ENCODE measurements at places on chromosomes 5 and 9.

DNA sequence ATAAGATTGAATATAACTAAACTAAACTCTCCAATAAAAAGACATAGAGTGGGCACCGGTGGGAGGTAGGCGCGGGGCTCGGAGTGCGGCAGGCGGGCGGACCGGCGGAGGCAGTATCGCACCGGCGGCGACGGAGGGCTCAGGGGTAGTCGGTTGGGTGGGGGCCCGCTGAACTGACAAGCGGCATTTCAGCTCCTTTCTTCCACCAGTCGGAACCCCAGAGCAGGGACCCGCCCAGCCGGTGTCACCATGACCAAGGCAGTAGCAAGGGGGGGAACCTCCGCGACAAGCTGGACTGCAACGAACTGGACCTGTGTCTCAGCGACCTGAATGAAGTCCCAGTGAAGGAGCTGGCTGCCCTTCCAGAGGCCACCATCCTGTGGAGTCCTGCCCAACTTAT, 156.7 kb downstream of the HINT1 start:
- DNase-seq, result no peak

DNA sequence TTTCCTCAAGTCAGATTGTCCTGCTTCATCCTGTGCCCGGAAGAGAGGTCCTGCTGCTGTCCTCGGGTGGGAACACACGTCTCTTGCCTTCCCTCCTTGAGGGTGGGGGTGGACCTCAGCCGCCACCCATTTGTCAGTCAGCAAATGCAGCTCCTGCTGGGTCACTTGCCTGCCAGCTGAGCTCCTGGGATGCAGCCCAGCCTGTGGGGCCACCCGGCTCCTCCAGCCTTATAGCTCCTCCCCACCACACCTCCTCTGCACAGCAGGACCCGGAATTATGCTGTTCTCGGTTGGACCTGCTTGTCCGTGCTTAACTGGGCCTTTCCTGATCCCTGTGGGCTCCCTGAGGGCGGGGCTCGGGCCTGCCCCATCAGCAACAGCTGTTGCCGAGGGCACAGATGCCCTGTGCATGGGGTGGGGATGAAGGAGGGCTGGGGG, 52.7 kb downstream of the RXRA start:
- no peak for DNase-seq

GRCh38 chr5:135440916-135441315, 6.2 kb downstream of the DCANP1 start:
- no peak for DNase-seq

- DNase-seq, result no peak
Measured at GRCh38 chr5:145797336-145797735, 37.8 kb downstream of the PRELID2 start.

DNA sequence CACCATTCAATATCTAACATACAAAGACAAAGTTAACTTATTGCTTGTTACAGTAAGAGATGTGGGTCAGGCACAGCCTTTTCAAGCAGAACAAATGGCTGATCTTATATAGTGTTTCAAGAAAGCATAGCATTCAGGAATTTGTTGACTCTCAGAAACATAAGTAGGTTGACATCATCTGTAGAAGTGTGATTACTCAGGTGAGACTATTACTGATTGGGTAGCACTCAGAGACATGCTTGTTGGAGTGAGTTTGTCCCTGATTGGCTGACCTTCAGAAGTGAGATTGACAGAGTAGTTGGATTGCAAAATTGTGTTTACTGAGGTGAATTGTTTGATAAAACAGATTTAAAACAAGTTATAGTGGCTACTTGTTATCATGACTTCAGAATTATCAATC, 30.7 kb upstream of the TNPO1 start:
- DNase-seq, result no peak

DNA sequence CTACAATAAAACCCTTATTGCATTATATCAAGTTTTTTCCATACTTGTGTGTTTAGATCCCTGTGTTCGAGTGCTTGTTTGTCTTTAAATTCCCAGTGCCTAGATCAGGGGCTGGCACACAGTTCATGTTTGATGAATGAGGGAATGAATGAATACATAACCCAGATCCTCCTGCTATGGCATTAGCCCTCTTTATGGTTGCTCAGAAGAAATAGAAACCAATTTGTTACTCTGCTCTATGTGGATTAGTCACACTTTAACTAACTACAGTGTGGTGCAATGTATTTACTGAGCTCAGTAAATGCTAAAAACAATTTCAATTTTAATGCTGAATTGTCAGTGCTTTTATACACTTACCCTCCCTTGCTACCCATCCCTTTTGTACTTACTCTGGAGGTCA, 16.4 kb upstream of the GALNT10 start:
- DNase-seq, result no peak

GRCh38 chr5:10704949-10705621, 55.9 kb downstream of the DAP start:
- DNase-seq, result no peak

GRCh38 chr9:89418474-89418845, 79.5 kb downstream of the SEMA4D start:
- no peak for DNase-seq

DNA sequence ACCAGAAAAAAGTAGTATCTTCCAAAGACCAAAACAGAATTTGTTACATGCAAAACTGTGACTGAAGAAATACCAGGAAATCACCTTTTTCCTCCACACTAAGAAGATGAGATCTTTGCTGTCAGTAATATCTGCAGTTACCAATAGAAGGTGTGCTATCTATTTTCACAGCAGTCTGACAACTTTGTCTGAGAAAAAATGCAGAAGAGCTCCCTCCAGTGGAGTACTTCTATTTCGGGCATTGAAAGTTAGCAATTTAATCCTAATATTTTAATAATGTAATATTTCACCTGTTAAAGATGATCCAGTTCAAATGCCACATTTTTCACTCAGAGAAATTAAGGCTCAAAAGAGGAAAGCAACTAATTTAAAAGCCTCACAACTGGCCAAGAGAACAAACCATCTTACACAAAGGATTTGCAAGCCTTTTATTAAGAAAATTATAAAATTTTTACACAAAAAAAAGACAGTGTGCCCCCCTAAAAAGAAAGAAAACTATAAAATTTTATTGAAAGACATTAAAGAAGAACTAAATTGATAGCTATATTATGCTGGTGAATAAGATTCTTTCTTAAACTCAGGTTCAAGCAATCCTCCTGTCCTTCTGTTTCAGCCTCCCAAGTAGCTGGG, 50.6 kb downstream of the DEPDC1B start:
- no peak for DNase-seq

DNA sequence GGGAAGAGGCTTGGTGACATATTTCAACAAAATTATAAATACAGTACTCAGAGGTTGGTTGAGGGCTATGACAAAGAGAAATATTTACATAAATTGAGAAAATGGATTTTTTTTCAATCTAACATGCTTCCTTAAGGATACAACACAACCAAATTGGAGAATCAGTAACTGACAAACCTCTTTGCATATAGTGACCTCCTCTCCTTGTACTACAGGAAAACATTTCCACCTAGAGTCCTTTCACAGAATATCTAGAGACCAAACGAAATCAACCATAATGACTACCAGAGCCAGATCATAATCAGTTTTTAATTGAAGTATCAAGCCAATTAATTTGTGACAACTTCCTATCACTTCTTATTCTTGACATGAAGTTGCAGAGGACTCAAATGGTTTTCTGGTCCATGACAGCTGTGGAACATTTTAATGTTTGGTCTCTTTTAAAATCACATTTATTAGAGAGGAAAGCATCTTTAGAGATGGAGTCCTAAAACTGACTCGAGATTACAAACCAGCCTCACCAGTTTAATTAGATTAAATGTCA, 1636.5 kb upstream of the C9orf72 start:
- DNase-seq, result no peak

DNA sequence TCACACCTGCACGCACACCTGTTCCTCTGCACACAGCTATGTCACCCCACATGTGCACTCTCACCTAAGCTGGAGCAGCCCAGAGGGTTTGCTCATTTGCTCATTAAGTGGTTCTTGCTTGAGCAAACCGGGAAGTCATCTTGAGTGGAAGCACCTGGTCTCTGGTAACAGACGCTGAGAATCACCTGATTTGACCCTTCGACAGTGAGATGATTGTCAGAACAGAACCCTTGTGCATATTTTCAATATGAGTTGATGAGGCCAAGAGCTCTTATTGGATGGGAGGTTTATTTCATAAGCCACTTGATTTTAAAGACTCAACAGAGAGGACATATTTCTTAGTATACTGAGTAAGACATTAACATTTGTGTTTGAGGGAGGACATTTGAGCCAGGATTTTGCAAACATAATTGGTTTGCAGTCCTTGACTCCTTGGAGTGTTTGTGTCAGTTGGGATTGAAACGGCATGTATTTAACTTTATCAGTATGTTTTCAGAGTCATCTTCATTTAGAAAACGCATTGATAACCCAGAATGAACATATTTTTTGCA, 22.1 kb upstream of the LPCAT1 start:
- DNase-seq, result no peak

GRCh38 chr5:81631124-81631523, 119.8 kb downstream of the SSBP2 start:
- DNase-seq, result no peak

GRCh38 chr9:133600739-133601138, 8.4 kb downstream of the FAM163B start:
- no peak for DNase-seq

- DNase-seq, result no peak
Measured at GRCh38 chr5:73339051-73339575, 109.5 kb downstream of the FOXD1 start.
